Panc1 (cell line): ENCODE measurements at places on chromosomes 1 and 21. TPM values are rescaled to one million over a fixed set of nuclear protein-coding genes. Genes with fewer than 3 reads are reported as not detected.

The OPTC gene
- not detected for total RNA-seq

The TMEM269 gene
- 0.13 TPM for total RNA-seq

The OR2M3 gene
- not detected for total RNA-seq

The WNT3A gene
- total RNA-seq: not detected

The ATP1A2 gene
- 0.15 TPM for total RNA-seq

The ITLN1 gene
- not detected for total RNA-seq

The TEX38 gene
- total RNA-seq: not detected

The LCE5A gene
- total RNA-seq: not detected

The KCNK2 gene
- total RNA-seq: 0.28 TPM

The HAO2 gene
- not detected for total RNA-seq

The NOS1AP gene
- 27.9 TPM for total RNA-seq

The RAB7B gene
- total RNA-seq: 0.05 TPM

The DCDC2B gene
- not detected for total RNA-seq

The CYP4B1 gene
- not detected for total RNA-seq

The EEIG2 gene
- total RNA-seq: 5.4 TPM

The PFKL gene
- total RNA-seq: 70.1 TPM

The SIKE1 gene
- total RNA-seq: 29.7 TPM

The KLF17 gene
- not detected for total RNA-seq

The MX2 gene
- 56.7 TPM for total RNA-seq

The RBP7 gene
- 28.9 TPM for total RNA-seq

The THEM5 gene
- total RNA-seq: not detected

The ZNF683 gene
- not detected for total RNA-seq

The CLCNKB gene
- not detected for total RNA-seq

The C1QA gene
- total RNA-seq: 0.41 TPM

The PTGS2 gene
- not detected for total RNA-seq

The CLCNKA gene
- total RNA-seq: 0.57 TPM

The CNST gene
- 18.5 TPM for total RNA-seq
